Kidney epithelial cell (primary cell): ENCODE measurements at places on chromosomes 4 and X. TPM values are rescaled to one million over a fixed set of nuclear protein-coding genes. Genes with fewer than 3 reads are reported as not detected.
A peak's percentile ranks its signal among the peaks of the same experiment; 100 is the strongest.

GRCh38 chr4:41452484-41453225 lies 85.3 kb upstream of the LIMCH1 start:
- no peak for DNase-seq

DNA sequence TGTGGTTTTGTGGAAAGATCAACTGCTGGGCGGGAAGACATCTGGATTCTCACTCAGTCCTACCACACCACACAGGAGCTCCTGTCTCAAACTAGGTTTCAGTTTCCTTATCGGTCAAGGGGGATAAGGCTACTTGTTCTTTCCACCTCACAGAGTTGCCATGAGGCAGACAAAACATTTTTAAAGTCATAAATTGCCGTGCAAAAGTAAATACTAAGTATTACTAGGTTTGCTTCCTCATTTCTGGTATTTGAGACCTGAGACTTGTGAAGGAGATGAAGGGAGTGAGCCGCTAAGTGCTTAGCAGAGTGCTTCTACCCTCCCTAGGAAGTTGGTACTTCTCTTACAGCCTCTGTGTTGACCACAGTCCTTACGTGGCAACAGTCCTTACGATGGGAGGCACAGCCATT lies 1.5 kb downstream of the LAP3 start:
- DNase-seq: no peak

The CRMP1 gene
- 15.4 and 16.5 TPM in 2 replicates for total RNA-seq

DNA sequence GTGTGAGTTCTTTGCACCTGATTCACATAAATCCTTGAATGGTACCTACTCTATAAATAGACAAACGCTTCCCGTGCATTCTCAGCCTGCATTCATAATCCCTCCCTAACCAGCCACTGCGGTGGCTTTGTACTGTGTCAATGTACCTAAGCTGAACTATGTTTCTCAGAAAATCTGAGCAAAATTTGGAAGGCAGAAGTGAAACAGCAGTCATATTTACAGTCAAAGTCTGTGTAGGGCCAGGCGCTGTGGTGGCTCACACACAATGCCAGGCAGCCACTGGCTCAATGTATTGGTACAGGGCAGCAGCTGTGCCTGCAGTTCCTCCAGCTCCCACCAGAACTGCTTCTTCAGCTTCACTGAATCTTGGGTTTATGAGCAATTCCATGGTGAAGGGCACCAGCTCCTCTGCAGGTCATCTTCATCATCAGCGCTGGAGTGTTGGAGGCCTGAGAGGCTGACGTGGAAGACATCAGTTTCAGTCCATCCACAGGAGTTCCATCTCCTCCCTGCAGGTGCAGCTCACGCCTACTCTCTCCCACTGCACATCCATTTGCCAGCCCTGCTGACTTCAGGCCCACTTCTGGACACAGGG lies 32.3 kb upstream of the IRF2 start:
- DNase-seq: no peak

The MAGEB3 gene
- not detected in 2 replicates for total RNA-seq

The GAB1 gene
- 14.9 and 17.2 TPM in 2 replicates for total RNA-seq

DNA sequence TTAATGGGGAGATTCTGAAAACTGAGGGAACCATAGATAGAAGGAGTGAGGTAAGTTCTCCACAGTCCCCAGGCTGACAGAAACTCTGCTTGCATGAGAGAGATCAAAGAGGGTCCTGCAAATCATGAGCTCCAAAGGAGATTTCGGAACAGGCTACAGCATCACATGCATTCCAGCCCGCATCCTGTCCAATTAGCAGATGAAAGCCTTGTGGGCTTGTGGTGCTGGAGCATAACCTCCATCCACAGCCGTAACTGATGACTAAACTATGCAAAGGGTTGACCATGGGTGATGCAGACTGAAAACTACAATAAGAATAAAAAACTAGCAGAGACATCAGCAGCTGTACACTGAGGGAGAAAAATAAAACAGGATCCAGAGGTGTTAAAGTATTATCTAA lies 654.5 kb downstream of the TLL1 start:
- no peak for DNase-seq

The CHRDL1 gene
- 5.6 and 7.5 TPM in 2 replicates for total RNA-seq

DNA sequence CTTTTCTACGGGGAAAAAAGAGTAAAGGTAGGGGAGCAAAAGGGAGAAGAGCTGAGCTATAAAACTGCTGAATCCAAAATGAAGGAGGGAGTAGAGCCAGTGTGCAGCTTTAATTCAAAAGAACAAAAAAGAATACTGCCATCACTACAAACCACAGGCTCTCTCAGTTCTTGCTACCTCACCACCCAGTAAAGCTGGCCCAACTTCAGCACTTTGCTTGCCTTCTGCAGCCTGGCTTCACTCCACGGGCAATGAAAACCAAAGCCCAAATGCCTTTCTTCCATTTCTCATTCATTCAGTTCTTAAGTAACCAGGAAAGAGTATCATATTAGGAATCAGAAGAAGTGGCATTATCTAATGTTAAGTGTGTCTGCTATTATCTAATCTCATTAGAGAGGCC lies 376.8 kb downstream of the BCOR start:
- no peak for DNase-seq

The CT47B1 gene
- not detected in 2 replicates for total RNA-seq

The ITIH6 gene
- not detected in 2 replicates for total RNA-seq

The GLRA2 gene
- total RNA-seq: not detected in 2 replicates

DNA sequence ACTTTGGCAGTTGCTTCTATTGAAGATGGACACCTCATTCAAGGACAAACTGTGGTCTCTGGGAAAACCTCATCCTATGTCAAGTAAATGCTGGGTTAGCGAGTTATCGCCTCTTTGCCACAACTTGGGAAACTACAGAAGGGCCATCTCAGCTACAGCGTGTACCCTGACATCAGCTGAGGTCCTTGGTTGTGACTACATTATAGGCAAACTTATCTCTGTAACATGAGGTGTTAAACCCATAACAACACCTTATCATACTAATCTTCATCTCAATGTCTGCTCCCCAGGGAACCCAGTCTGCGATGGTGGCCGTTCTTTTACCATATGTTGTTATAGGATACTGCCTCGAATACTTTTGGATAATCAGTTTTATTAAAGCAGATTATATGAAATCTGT lies 1862.7 kb downstream of the STIM2 start:
- no peak for DNase-seq

The RASL11B gene
- total RNA-seq: 0.67 and 2.1 TPM in 2 replicates

GRCh38 chrX:84108584-84108983 lies 79.4 kb downstream of the RPS6KA6 start:
- no peak for DNase-seq

DNA sequence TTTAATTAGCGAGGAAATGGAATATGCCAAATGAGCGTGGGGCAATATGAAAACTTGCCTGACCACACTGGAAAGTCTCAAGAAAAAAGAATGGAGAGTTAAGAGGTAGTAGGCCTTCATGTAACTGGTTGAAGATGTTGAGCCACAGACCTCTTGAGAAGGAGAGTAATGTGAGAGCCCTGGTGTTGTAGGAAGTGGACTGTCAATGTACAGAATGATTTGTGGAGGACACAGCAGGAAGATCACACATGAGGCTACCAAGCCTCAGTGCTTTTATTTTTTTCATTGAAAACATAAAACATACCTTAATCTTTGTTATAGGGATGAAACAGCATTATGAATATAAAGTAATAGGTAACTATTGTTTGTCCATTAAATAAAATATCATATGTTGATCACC lies 331.6 kb downstream of the UNC5C start:
- DNase-seq: no peak

GRCh38 chr4:52728691-52729240 lies 22.5 kb downstream of the ERVMER34-1 start:
- DNase-seq: no peak

The AGA gene
- 10.8 and 12.7 TPM in 2 replicates for total RNA-seq

DNA sequence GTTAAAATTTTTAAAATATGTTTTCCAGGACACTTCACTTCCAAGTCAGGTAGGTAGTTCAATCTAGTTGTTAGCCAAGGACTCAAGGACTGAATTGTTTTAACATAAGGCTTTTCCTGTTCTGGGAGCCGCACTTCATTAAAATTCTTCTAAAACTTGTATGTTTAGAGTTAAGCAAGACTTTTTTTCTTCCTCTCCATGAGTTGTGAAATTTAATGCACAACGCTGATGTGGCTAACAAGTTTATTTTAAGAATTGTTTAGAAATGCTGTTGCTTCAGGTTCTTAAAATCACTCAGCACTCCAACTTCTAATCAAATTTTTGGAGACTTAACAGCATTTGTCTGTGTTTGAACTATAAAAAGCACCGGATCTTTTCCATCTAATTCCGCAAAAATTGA lies 49.7 kb downstream of the XIAP start:
- DNase-seq: no peak

The MOSPD2 gene
- 10.2 and 10.3 TPM in 2 replicates for total RNA-seq

GRCh38 chr4:2094545-2094944 lies 35.4 kb downstream of the NAT8L start:
- DNase-seq: no peak

DNA sequence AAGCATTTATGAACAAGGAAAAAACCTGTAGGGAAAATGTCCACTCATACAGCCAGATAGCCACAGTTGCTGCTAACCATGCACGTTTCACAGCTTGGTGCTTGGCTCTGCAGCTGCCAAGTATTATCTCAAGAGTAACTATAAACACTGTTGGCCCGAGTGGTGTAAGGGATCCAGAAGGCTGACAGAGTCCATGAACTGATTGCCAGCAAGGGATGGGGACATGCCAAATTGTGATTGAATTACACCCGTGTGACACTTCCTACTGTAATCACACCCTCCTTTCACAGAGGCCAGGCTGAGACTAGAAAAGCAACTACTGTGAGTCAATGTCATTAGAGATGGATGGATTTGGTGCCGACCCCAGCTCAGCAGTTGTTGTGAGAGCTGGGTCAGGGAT lies 223.9 kb upstream of the ANKRD50 start:
- DNase-seq: no peak

DNA sequence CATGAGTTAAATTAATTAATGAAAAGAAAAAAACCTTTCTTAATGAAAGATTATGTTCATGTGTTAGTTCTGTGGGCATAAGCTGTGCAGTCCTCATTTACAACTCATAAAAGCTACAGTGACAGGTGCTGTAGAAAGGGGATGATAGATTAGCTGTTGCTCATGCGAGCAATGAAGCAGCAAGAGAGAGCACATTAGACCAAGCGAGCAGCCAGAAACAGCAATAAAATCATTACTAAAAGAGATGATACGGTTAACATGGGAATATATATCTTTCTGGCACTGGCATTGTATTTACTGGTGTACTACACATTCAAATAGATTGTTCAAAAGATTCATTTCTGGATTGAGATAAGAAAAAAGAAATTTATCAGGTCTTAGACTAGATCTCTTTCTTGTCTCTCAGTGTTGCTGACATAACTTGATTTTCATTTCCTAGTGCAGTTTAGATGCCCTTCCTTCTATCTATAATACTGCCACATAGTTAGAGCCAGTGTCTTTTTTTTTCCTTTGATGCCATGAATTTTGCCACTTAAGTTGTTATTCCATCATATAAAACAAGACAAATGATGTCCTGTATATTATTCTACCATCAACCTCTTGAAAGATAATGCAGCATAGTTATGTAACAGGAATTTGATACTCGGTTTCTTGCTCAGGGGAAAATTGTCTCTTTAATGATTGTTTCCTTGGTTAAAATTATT lies 164.6 kb downstream of the BANK1 start:
- no peak for DNase-seq

The FAM47E gene
- total RNA-seq: 2.3 and 3.1 TPM in 2 replicates

The KLHL13 gene
- 10.7 and 12.7 TPM in 2 replicates for total RNA-seq

DNA sequence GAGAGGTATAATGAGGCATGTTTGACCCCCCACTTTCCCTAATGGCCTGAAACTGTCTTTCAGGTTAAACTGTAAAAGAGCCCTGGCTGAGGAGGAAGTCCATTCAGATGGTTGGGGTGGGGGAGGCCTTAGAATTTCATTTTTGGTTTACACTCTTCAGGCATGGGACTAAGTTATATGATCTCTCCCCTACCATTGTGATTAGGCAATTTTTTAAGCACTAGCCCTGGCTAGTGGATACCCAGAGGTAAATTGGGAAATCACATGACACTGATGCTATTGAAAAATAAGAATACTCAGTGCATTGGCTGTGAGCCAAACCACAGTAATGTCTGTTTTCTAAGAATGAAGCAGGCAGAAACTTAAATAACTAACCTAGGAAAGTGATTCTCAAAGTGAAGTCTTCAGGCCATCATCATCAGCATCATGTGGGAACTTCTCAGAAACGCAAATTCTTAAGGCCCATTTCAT lies 149.7 kb downstream of the RRAGB start:
- DNase-seq: peak; percentile 14

The LONRF3 gene
- total RNA-seq: 7.2 and 8.1 TPM in 2 replicates
